ENCODE measurements at places on chromosomes 1 and 21. TPM values are rescaled to one million over a fixed set of nuclear protein-coding genes. Genes with fewer than 3 reads are reported as not detected.

The VAV3 gene
- polyA plus RNA-seq: 0.02 TPM

The OLIG2 gene
- not detected for polyA plus RNA-seq

The HAO2 gene
- polyA plus RNA-seq: not detected

The KRTAP21-2 gene
- not detected for polyA plus RNA-seq

The TMEM53 gene
- 14.9 TPM for polyA plus RNA-seq

The CFHR1 gene
- polyA plus RNA-seq: 0.23 TPM

The KLF17 gene
- polyA plus RNA-seq: 0.21 TPM

The DNAH14 gene
- polyA plus RNA-seq: 11.3 TPM

The FCN3 gene
- not detected for polyA plus RNA-seq

The CYP4X1 gene
- 0.67 TPM for polyA plus RNA-seq

The METTL18 gene
- polyA plus RNA-seq: 1.7 TPM

The TMPRSS3 gene
- polyA plus RNA-seq: not detected

The C8B gene
- polyA plus RNA-seq: not detected

The GIPC2 gene
- not detected for polyA plus RNA-seq

The VCAM1 gene
- polyA plus RNA-seq: 7.2 TPM

The PRAMEF15 gene
- not detected for polyA plus RNA-seq

The CELSR2 gene
- polyA plus RNA-seq: 3.5 TPM

The TSSK3 gene
- 0.28 TPM for polyA plus RNA-seq
